Stimulated activated CD4-positive, alpha-beta T cell treated with anti-CD3 and anti-CD28 coated beads, Interleukin-12 subunit alpha, Interleukin-12 subunit beta, amount 100 ng/mL, for 24 hours (primary cell): ENCODE measurements at places on chromosomes 2 and 18.

DNA sequence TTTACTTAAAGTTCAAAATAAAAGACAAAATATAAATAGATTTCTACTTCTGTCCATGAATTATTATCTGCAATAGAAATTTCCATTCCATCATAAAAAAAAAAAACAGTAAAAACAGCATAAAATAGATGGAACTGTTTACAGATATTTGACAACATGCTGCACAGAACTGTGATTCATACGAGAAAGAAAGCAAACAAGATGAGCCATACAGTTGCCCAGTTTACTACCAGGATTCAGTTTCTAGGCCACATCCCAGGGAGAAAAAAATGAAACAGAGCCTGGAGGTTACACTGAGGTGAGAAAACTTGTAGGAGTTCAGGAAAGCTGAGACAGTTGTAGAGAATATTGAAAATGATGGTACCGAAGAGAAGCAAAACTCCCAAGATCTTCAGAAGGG, 1426.9 kb upstream of the ACVR2A start:
- DNase-seq, result no peak

GRCh38 chr2:30942419-30942818, 135.2 kb upstream of the CAPN13 start:
- no peak for DNase-seq

DNA sequence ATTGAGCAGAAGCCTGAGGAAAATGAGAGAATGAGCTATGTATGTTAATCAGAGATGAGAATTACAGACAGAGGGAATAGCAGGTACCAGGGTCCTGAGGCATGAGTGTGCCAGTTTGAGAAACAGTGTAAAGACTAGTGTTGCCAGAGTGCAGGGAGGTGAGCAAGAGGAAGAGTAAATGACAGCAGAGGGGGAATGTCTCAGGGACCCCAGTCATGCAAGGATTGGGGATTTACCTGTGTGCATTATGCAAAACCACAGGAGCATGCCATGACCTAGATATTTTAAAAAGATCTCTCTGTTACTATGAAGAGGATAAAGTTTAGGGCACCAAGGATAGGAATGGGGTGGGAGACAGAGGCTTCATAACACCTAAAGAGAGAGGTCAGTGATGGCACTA, 72.1 kb downstream of the TTC32 start:
- DNase-seq, result no peak

DNA sequence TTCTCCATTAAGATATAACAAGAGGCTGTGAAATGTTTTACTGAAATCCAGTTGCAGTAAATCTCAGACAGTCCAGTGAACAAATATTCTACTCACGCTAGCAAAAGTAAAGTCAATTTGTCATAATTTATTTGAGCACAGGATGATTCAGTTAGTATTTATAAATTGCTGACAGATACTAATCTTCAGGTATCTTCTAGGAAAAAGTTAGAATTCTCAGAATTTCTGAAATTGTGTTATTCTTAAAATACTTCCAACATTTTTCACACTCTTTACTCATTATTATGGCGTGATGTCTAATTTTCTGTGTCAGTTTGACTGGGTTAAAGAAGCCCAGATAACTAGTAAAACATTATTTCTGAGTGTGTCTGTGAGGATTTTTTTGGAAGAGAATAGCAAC, 460.2 kb upstream of the ACVR2A start:
- no peak for DNase-seq

DNA sequence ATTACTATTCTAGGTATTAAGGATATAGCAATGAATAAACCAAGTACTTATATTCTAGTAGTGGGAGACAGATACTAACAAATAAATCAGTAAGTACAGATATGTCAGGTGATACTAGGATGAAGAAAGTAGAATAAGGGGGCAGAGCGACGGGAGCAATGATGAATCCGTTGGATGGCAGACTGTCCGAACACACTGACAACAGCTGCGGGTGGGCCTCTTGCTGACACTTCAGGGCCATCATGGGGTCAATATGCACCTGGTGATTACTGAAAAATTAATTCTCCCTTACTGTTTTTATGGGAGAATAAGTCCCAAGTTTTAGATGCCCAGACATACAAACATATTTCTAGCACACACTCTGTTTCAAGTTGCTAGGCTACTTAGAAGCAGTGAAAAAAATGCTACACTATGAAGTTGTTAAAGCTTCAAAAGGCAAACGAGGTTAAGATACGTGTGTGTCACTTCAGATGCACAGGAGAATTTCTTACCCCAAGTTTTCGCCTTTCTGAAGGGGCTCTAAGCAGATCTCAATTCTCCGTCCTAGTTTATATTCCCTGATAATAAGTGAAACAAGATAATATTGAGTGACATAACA, 78.7 kb downstream of the USP40 start:
- DNase-seq, result no peak

DNA sequence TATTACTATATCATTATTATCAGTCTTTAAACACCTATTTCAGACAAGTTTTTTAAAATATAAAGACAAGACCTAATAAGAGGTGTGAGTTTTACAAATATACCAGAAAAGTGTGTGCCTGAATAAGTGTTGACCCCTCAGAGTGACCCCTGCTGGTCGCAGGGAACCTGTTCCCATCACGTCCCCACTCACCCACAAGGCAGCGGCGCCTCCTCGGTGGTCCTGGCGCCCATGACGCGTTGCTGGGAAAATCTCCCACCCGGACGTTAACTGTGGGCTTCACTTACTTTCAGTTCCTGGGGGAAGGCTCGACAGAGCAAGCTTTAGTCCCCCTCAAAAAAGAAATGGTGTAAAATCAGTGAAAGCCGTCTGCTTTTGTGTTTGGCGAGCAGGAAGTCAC, 93.5 kb downstream of the TMEM18 start:
- DNase-seq, result no peak
